ENCODE measurements at places on chromosomes 4 and X.

DNA sequence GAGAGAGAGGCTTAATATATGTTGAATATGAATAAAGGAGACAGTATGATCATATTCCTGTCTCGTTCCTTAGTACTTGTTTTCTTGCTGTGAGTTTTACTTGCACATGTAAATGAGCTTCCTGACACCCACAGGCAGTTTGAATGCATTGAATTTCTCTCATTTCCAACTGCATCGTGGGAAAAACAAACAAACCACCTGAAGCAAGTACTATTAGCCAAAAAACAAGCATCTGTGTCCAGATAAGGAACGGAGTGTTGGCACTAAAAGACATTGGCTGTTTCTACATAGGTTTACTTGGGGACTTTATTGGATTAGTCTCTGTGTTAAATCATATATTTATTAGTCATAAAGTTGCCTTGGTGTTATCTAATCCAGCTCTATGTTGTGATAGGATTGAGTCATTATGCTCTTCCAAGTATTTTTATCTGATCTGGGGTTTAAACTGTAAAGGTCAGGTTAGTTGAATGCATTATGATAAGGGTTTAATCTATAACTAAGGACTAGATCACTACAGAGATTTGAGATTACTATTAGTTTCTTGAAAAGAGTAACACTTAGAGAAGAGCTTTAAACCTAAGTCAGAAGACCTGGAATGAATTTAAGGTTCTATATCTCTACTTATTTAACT, 339.0 kb upstream of the SPANXN4 start:
- DNase-seq, result no peak

GRCh38 chr4:136861091-136861490, 671.2 kb downstream of the PCDH18 start:
- no peak for DNase-seq

GRCh38 chrX:148574237-148574973, 74.0 kb downstream of the AFF2 start:
- DNase-seq, result no peak

- no peak for DNase-seq
Observed at GRCh38 chr4:83315341-83315870, 19.2 kb downstream of the HPSE start.

- DNase-seq, result no peak
Observed at GRCh38 chrX:113019958-113020357, 179.3 kb upstream of the AMOT start.

DNA sequence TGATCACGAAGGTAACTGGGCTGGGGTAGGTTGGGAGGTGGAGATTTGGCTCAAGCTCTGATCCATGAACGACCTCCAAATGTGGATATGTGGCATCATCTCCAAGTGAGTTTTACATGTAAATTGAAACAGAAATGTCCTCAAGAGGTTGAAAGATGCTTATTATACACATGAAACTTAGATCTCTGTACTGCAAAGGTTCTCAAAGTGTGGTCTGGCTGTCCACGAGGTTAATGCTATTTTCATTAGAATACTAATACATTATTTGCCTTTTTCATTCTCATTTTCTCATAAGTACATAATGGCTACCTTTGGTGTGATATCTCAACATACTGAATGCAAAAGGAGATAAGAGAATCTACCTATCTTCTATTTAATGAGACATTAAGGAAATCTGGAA, 198.2 kb downstream of the RASL11B start:
- DNase-seq, result no peak

Data from CD4-positive, alpha-beta T cell treated with Interleukin-17A for 4 hours (primary cell).